ENCODE measurements at places on chromosomes 11 and 22.
A peak's percentile ranks its signal among the peaks of the same experiment; 100 is the strongest.

DNA sequence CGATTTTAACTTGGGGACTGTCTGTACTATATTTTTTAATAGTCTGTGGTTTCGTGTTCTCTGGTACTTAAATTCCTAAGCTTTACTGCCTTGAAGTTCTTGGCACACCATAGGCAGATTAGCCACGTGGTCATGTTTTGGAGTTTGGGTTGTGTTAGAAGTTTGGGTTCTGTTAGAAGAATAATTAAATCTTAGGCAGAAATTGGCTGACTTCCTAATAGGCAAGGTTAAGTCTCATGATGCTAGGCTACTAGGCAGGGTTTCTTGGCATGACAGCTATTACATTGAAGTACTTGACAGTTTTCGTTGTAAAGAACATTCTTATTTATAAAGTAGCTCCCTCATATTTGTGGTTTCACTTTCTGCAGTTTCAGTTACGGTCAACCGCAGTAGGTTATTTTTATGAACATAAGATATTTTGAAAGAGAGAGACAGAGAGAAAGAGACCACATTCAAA lies 30.0 kb upstream of the MMP7 start:
- peaks cover 46% of the 10 kb centered on the region for H3K4me1 ChIP-seq
- peak overlapping the region; percentile 77 for H3K27ac ChIP-seq
- H3K27me3 ChIP-seq, result no peaks in the 10 kb centered on the region
- DNase-seq, result peak; percentile 33

- no peaks in the 10 kb centered on the region for H3K36me3 ChIP-seq
- H3K27ac ChIP-seq, result no peak overlapping the region
- no peaks in the 10 kb centered on the region for H3K4me1 ChIP-seq
- H3K4me3 ChIP-seq, result no peak overlapping the region
Measured at GRCh38 chr11:75422248-75423231, 10.5 kb downstream of the KLHL35 start.

DNA sequence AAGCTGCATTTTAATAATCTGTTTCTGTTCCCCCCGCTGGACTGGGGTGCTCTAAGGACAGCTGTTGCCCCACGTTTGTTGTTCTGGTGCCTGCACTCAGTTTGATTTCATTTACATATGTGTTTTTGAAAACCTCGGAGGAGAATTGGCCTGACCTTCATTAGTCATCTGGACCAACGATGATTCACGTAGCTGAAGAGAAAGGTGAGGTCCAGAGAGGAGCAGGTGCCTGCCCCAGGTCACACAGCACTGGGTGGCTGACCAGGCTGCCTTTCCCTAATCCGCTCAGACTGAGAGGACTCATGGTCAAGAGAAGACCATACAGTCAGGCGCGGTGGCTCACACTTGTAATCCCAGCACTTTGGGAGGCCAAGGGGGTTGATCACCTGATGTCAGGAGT lies 3.8 kb downstream of the CSDC2 start:
- H3K4me3 ChIP-seq, result no peak overlapping the region
- no peaks in the 10 kb centered on the region for H3K36me3 ChIP-seq
- no peak overlapping the region for H3K27ac ChIP-seq
- H3K27me3 ChIP-seq, result peaks cover 14% of the 10 kb centered on the region
- H3K4me1 ChIP-seq, result peaks cover 5% of the 10 kb centered on the region
- no peak for DNase-seq

DNA sequence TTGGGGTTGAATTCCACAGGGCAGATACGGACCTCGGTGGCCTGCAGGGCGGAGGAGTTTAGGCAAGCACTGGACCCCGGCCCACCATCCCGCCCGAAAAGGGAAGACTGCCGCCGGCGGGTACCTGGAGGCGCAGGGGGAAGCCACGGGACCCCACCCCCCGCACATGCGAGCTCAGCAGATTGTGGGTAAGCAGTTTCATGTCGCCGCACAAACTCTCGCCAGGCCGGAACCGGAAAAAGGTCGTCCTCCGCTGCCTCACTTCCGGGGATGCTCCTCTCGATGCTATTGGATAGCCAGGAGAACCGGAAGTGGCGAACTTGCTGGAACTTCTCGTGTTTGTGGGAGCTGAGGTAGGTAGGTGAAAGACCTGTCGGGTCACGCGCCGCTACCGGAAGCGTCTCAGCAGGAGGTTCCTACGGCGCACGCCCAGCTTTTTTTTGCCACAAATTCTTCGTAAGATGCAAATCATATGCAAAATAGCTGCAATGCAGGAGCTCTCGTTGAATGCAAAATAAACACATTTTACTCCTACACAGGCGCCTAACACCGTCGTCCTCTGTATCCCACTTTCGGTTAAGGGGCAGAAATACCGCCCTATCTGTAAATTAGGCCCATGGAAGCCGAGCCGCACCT lies at the start of gene TRMT112:
Gene TRMT112, minus strand, starts transcription at position 235 of the 636 bp plus-strand sequence. Its CDS starts 33 bp downstream, at position 202.
- peaks cover 50% of the 10 kb centered on the region for H3K36me3 ChIP-seq
- H3K27ac ChIP-seq, result peak within 1 kb of the TSS; percentile 100
- peak within 1 kb of the TSS; percentile 94 for H3K4me3 ChIP-seq
- peaks cover 29% of the 10 kb centered on the region for H3K4me1 ChIP-seq
- peak; percentile 98 for DNase-seq

- no peak overlapping the region for H3K4me3 ChIP-seq
- H3K27ac ChIP-seq, result no peak overlapping the region
- no peaks in the 10 kb centered on the region for H3K27me3 ChIP-seq
- no peaks in the 10 kb centered on the region for H3K4me1 ChIP-seq
- no peak for DNase-seq
Measured at GRCh38 chr11:75499423-75500190, 26.1 kb downstream of the GDPD5 start.

- H3K4me3 ChIP-seq, result no peak overlapping the region
- no peak overlapping the region for H3K27ac ChIP-seq
- H3K4me1 ChIP-seq, result peaks cover 3% of the 10 kb centered on the region
- peaks cover 21% of the 10 kb centered on the region for H3K36me3 ChIP-seq
- H3K27me3 ChIP-seq, result no peaks in the 10 kb centered on the region
Measured at GRCh38 chr11:2653930-2654739, 45.7 kb downstream of the KCNQ1OT1 start.
